ENCODE measurements at places on chromosomes 7 and 10. TPM values are rescaled to one million over a fixed set of nuclear protein-coding genes. Genes with fewer than 3 reads are reported as not detected.

DNA sequence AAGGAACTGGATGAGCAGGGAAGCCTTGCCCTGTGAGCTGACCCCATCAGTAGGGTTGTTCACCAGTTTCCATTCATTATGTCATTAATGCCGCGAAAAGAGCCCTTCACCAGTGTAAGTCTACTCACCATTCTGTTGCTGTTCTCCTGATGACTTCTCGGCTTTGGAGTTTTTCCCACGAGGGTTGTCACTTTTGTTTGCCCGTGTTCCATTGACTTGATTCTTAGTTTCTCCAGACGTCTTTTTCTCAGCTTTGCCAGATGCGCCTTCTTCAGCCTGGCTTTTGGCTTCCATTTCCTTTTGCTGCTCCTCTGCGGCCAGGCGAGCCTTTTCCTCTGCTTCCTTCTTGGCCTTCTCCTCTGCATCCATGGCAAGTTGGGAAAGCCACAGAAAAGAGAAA lies 128.8 kb downstream of the PPP1R17 start:
- DNase-seq: no peak

GRCh38 chr7:36001546-36001945 lies 151.5 kb upstream of the EEPD1 start:
- no peak for DNase-seq

DNA sequence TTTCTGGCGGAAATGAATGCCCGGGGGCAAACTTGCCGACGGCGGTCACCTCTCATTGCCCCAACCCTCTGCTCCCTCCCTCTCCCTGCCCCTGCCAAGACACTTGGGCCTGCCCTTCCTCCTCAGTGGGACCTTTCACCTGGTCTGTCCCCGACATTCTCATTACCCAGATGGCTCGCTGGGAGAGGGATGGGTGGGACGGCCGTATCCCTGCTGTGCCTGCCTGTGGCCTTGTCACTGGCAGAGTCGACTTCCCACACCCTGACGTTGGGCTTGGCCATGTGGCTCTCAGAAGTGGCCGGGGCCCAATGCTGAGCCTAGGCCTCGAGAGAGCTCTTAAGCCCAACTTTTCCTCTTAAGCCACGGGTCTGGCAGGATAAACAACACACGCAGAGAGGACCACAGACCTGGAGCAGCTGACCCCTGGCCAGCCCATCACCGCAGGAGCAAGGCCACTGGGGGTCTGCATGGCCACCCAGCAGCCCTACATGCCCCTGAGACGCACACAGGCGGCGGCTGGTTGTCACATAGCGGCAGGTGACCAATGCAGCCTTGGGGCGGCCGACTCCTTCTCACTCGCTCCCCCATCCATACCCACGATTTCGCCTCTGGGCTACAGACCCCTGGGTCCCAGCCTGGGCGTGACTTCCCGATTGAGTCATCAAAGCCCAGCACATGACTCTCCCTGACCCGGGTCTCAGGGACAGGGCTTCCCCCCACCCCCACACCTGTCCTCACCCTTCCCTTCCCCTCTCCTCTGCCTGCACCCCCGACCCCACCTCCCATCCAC lies 40.1 kb downstream of the SLC29A4 start:
- no peak for DNase-seq

- no peak for DNase-seq
Observed at GRCh38 chr7:91408388-91409154, 144.3 kb downstream of the FZD1 start.

DNA sequence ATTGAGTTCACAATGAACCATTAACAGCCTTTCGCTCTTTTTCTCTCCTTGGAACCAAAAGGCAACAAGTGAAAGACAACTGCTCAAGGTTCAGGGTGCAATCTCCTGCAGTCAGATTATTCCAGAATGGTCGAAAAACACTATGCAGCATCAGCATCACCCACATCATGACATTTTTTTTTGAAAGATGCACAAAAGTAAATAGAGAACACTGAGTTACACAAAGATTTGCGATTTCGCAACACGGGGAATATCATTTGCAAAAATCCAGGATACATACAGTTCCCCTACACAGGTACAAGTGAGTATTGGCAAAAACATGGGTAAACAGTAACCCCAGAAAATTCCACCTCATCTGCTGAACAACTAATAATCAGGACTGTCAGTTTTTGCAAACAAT lies 611.5 kb downstream of the KCNMA1 start:
- DNase-seq: no peak

GRCh38 chr10:35643151-35644049 lies 1.3 kb upstream of the FZD8 start:
- peak; percentile 97 for DNase-seq

DNA sequence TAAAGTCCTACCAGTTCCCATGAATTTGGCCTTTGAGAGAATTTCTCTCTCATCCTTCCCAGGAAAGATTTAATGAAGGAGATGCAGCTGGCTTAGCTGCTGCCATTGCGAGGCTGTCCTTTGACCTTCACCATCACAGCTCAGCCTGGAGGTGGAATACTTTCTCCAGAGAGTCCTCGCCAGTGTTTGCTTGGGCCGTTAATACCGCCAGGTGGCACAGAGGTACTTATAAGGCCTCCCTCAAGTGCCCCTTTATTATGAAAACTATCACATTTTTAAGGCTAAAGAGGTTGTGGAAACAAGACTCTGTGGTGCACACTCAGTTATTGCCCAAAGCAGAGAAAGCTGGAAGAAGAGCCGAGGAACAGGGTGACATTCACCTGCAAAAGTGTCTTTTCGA lies 330.6 kb downstream of the CCSER2 start:
- no peak for DNase-seq

GRCh38 chr7:84697506-84697905 lies 489.4 kb downstream of the SEMA3D start:
- no peak for DNase-seq

DNA sequence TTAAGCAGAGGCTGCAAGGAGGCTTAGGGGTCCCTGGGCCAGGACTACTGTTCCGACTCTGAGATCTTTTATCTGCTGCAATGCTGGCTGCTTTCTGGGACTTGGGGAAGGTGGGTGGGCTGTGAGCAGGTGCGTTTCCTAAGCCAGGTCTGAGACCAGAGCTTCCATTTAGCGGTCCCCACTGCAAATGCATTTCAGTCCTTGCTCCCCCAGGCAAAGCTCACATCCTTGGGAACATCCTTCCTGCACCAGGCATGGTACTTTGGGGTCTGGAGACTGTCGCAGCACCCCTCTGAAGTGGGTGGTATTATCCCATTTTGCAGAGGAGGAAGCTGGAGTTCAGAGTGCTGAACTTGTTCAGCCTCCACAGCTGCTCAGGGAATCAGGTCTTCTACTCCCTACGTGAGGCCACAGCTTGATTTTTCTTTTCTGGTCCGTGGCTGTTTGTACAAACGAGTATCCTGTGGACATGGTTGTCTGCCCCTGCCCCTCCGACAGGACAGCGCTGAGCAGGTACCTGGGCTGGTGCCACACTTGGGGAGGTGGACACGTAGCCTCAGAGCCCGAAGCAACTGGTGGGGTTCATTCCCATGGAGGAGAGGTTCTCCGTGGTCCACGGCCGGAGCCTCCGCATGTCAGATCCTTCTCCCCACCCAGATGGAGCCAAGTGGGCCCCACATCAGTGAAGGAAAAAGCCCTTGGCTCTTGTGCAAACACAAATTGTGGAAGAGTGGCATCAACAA lies 20.0 kb downstream of the ZMIZ1 start:
- DNase-seq: no peak

GRCh38 chr7:25405736-25406135 lies 177.4 kb upstream of the NPVF start:
- DNase-seq: no peak

DNA sequence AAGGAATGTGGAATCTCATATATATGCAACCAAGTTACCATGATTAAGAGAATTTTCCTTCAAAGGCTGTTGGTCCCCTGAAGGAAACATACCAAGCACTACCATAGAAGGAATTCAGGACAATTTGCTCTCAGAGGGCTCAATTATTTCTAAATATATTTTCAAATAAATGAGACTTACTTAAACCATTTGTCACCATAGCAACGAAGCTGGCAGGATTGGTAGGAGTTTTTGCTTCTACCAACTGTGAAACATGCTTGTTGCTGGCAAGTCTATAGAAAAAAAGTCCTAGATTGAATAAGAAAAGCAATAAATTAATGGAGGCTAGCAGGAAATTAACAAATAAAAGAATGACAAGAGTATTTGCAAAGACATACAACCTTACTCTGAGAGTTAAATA lies 156.9 kb upstream of the NPSR1 start:
- DNase-seq: no peak

- no peak for DNase-seq
Observed at GRCh38 chr10:5691786-5692185, 7.1 kb downstream of the TASOR2 start.

DNA sequence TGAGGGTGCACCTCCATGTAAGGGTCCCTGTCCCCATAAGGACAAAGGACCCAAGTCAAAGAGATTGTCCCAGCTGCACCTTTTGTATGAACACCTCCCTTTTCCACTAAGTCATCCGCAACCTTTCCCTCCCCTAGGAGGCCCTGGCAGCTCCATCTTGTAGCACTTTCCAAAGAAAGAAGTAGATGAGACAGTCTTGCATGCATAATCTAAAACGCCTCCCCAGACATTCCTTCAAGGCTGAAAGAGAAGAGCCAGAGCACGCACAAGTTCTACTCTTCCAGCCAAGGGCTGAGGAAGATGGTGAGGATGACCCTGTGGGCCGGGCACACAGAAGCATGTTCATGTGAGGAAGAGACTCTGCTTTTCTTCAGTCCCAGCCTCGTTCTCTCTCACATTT lies 194.4 kb downstream of the TNS3 start:
- DNase-seq: no peak

- no peak for DNase-seq
Observed at GRCh38 chr10:106958589-106959361, 205.7 kb downstream of the SORCS1 start.

GRCh38 chr10:132420469-132420980 lies 23.5 kb downstream of the PWWP2B start:
- no peak for DNase-seq

DNA sequence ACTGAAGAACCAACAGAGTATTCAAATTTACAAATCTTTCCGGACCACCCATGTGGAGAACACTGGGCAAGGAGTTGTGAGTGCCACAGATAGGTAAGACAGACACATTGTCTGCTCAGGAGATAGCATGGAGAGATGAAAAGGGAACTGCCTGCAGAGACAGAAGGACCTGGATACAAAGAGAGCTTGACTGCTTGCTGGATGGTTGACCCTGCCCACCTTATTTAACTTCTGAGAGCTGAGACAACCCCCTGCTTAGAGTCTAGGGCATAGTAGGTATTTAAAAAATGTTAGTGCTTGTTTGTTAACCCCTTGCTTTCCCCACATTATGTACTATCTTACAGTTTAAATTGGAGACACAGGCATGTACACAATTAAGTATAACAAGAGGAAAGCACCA lies 314.1 kb downstream of the THSD7A start:
- DNase-seq: no peak

- no peak for DNase-seq
Observed at GRCh38 chr7:25549271-25549921, 321.1 kb upstream of the NPVF start.

GRCh38 chr7:106218546-106218945 lies 66.2 kb downstream of the NAMPT start:
- no peak for DNase-seq

DNA sequence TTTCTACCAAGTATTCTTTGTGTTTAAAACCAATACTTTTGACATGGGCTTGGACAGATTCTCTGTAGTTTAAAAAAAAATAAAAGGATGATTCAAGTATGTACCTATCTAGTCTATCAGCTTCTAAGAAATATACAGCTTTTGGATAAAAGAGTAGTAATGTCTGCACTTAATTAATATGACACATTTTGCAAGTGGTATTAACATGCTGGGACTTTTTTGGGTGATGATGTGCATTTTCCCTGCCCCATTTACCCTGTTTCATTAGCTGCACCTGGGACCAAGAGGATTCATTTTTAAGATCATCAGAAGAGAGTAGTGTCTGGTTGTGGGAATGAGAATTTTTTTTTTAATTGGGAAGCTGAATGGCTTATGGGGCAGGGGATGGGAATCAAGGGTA lies 236.2 kb upstream of the KLF14 start:
- DNase-seq: no peak

DNA sequence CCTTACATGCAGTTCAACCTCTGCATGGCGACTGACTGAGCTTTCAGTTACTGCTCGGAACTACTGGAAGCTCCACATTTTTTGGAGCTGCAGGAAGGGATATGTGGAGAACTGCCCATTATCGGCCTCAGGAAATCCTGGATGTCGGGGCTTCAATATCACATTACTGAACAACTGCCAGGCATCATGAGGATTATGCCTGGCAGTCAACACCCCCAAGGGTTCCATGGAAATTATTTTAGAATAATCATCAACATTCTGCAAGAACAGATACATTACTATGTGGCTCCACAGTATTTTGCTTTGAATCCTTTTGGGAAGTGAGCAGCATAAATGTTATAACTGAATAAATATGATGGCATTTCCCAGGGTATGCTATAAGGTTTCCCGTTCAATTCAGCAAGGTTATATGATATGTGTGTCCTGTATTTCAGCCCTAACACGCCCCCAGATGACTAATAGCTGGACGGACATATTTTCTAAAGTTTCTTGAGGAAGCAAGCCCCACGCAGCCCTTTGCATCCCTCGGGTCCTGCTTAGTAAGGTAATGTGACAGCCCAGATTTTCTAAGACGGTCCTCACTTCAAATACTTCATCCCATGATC lies 53.0 kb upstream of the OPALIN start:
- no peak for DNase-seq

DNA sequence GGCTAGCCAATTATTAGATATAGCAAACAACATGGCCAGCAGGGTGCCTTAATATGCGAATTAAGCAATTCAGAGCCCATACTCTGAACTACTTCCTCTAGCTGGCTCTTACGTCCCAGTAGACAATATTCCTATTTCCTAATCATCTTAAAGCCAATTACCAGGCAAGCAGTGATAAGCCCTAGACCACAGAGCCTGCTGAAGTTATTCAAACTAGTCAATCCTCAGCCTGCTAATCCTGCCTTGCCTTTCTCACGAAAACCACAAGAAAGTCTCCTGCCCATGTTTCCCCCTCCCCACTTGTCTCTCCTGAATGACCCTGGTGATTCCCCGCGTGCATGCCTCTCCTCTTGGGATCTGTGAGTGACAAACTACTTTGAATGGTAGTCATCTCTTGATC lies 86.8 kb upstream of the CACNA2D1 start:
- DNase-seq: no peak

- no peak for DNase-seq
Observed at GRCh38 chr10:95236068-95236903, 42.2 kb downstream of the ACSM6 start.

DNA sequence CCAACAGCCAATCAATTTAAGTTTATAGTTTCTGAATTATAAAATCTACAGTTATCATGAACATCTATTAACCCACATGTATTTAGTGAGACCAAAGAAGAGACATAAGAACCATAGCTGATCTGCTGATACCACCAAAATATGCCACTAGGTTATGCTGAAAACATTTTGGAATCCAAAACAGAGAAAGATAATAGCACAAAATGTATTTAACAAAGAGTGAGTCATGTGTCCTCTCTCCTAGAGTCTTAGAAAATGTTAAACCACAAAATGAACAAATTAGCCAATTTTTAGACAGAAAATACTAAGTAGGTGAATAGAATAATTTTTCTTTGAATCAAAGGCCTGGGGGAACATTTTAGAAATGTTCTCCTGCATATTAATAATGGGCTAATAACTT lies 527.5 kb downstream of the GPAM start:
- DNase-seq: no peak

Gene TET1
- polyA plus RNA-seq: 0.32 TPM

Gene EPHB6
- polyA plus RNA-seq: 6.9 TPM

Gene PSD
- 5.7 TPM for polyA plus RNA-seq

Gene TBRG4
- polyA plus RNA-seq: 46.2 TPM

Gene PDE6C
- not detected for polyA plus RNA-seq

Gene SEMA3A
- polyA plus RNA-seq: 1.2 TPM

Gene TAX1BP1
- polyA plus RNA-seq: 106 TPM

Gene CH25H
- 1.8 TPM for polyA plus RNA-seq

Gene EPDR1
- 13.9 TPM for polyA plus RNA-seq

Gene CCDC3
- 14.6 TPM for polyA plus RNA-seq

Gene CPA2
- polyA plus RNA-seq: 0.05 TPM

Gene SEMA4G
- 3.2 TPM for polyA plus RNA-seq
